Pons (tissue), 1 donor: ENCODE measurements at places on chromosomes 12 and 14.

- no peak for DNase-seq
These were observed 40.5 kb downstream of the ZCRB1 start for GRCh38 chr12:42285431-42285830.

DNA sequence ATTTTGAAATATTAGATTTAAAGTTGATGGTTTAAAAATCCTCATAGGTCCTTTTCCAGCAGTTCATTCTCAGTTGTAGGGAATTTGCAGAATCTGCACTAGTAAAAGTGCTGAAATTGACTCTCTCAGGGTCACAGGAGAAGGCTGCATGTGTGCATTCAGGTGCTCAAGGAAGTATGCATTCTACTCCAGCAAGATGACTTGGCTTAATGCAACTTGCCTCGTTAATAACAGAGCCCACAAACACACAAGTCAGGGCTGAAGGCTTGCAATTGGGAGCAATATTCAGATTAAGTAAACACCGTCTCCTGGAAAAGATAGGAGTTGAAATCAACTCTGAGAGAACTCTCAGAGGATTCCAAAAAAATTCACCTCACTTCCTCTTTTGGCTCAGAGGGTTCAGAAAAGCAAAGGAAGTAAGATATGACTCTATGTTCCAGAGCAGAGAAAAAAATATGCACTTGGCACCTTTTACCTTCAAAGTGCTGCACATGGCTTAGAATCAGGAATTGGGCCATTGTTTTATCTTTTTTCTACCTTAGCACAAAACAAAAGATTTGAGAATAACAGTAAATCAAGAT, 406.3 kb upstream of the DCN start:
- no peak for DNase-seq

GRCh38 chr12:84085046-84085445, 827.6 kb downstream of the SLC6A15 start:
- DNase-seq, result no peak

DNA sequence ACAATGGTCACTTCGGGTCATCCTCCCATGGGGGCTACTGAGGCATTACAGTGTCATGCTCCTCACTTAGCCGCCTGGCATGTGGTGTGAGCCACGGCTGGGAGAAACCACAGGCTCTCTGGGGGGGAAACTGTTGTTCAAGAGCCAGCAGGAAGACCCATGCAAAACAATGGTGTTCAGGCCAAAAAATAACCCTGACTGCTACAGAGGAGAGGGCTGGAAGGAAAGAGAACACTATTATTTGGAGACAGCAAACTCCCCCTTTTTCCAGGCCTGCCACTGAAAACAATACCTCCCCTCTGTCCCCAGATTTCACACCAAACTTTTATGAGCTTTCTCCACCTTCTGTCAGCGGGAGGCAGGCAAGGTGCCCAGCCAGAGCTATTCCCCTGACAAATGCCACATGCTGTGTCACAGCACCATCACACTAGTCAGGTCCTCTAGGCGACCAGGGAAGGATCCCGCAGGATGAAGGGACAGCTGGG, 83.7 kb downstream of the CHGA start:
- DNase-seq, result no peak

- peak; percentile 8 for DNase-seq
These were observed 51.3 kb downstream of the IQSEC3 start for GRCh38 chr12:117816-118345.

- no peak for DNase-seq
These were observed 1.6 kb downstream of the ACSS3 start for GRCh38 chr12:81079280-81080076.

- DNase-seq, result no peak
These were observed 847 bp downstream of the CCDC59 start for GRCh38 chr12:82357340-82357739.

DNA sequence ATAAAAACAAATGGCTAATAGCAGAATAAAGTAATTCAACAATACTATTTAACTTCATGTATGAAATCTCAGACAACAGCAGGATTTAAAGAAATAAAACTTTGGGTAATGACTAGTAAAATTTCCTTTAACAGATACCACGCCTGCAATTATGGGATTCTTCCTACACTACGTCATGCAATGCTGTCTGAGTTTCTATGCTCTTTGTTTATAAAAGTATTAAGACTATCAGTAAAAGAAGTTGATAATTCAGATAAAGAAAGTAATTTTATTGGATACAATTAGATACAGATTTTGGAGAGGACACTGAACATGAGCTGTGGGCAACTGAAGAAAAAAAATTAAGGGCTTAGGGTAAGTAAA, 308.4 kb upstream of the LRFN5 start:
- no peak for DNase-seq
